ENCODE measurements at places on chromosomes 13 and 19. TPM values are rescaled to one million over a fixed set of nuclear protein-coding genes. Genes with fewer than 3 reads are reported as not detected.

GRCh38 chr13:20332361-20333096 lies 100.4 kb upstream of the GJB6 start:
- DNase-seq, result no peak

Gene TNPO2
- 16.0 TPM for polyA plus RNA-seq

DNA sequence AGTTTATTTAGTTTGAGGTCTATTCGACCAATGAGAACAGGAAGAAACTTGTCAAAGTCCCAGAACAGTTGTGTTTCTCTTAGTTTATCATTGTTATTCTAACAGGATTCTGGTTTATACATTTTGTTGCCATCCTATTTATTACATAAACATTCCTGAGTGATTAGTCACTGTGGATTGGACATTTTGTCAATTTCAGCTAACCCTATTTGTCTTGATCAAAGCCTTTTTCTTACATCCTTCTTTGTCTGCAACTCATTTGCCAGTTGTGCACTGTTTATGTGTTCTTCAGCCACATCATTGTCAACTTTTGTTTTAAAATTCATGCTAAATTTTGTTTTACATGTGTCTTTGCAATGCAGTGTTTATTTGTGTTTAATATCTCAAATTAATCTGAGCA lies 886.0 kb upstream of the SLC10A2 start:
- no peak for DNase-seq

GRCh38 chr19:6459262-6460098 lies at the start of gene SLC25A23:
Gene SLC25A23 (minus strand): TSS chr19:6459792. CDS start chr19:6459628, 164 bp downstream.
- DNase-seq, result peak; percentile 87

DNA sequence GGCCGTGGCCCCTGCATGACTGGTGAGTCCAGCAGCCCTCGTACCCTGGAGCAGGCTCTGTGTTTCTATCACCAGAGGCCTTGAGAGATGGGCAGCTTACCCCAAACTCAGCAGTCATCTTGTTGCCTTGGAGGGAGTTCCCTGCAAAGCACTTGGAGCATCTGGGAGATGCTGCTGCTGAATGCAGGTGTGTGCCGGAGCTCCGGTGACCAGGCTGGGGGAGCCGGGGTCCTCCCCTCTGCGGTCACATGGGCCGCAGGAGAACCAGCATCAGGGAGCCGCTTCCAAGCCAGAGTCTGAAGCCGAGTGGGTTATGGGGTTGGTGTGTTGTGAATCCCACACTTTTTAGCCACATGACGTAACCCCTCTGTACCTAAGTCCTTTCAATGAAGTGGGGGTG lies 82.8 kb downstream of the TEX29 start:
- no peak for DNase-seq

- no peak for DNase-seq
Observed at GRCh38 chr19:1284979-1285736, 515 bp upstream of the EFNA2 start.

- no peak for DNase-seq
Observed at GRCh38 chr19:999379-999719, 870 bp upstream of the GRIN3B start.

DNA sequence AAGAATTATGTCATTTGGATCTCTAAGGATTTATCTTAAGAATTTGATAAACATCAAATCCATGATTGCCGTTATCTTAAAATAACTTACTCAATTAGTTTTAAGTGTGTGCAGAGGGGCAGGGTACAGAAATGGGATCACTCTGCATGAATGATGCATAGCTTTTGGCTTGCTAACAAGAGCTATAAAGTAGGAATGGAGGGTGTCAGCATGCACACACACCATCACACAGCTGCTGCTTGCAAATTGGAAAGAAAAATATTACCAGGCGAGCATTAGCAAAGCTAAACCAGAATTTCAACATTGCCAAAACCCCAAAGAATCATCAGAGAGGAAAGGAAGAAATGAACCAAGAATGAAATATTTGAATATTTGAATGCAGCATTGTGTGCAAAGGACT lies 580.6 kb downstream of the LMO7 start:
- no peak for DNase-seq

GRCh38 chr13:87878706-87879105 lies 207.5 kb downstream of the SLITRK5 start:
- no peak for DNase-seq

Gene DIRAS1
- polyA plus RNA-seq, result 2.0 TPM

Gene LENG9
- 0.59 TPM for polyA plus RNA-seq

DNA sequence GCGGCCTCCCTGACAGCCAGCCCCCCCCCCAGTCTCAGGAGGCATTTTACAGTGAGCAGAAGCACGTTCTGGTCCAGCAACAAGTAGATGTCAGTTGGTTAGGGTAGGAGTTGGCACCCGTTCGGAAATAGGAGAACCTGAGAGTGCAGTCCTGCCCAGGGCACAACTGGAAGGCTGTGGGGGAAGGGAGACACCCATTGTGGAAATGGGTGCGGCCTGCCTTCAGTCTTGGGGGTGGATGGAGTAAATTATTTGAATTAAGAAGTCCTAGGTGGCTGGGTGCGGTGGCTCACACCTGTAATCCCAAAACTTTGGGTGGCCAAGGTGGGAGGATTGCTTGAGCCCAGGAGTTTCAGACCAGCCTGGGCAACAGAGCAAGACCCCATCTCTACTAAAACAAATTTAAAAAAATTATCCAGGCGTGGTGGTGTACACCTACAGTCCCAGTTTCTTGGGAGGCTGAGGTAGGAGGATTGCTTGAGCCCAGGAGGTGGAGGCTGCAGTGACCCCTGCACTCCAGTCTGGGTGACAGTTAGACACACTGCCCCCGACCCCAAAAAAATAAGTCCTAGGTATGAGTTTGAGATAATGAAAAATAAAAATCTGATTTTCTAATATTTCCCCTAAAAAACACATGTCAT lies 1.2 kb downstream of the CIRBP start:
- DNase-seq, result no peak

Gene THSD8
- polyA plus RNA-seq, result 5.1 TPM

Gene ATXN8OS
- polyA plus RNA-seq, result not detected

- DNase-seq, result no peak
Observed at GRCh38 chr19:29517412-29517811, 8.4 kb upstream of the VSTM2B start.

Gene TIMM44
- 40.7 TPM for polyA plus RNA-seq

DNA sequence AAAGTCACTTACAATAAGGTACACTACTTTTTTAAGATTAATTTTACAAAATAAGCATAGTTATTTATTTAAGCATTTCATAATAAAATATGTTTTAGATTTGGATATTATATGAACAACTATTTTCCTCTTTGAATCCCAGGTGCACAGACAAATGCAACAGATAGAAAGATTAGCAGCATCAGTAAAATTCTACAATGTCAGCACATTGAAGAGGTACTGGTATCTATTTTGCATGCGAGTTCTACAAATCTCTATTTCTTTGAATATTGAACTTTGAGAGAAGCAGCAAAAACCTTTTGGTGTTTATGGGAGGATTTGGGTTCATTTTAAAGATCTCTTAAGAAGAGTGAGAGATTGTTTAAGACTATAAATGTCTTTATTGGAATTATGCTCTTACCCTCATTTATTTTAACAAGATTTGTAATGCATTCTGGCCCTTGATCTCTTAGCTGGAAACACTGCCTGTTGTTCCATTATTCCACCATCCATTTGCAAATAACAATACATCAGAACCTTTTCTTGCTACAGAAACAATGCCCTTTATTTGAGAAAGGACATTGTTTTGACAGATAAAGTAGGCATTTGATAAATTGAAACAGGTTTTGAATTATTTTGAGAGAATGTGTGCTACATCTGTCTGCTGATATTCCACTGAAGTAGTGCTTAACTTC lies 558.8 kb upstream of the KLHL1 start:
- DNase-seq, result no peak

DNA sequence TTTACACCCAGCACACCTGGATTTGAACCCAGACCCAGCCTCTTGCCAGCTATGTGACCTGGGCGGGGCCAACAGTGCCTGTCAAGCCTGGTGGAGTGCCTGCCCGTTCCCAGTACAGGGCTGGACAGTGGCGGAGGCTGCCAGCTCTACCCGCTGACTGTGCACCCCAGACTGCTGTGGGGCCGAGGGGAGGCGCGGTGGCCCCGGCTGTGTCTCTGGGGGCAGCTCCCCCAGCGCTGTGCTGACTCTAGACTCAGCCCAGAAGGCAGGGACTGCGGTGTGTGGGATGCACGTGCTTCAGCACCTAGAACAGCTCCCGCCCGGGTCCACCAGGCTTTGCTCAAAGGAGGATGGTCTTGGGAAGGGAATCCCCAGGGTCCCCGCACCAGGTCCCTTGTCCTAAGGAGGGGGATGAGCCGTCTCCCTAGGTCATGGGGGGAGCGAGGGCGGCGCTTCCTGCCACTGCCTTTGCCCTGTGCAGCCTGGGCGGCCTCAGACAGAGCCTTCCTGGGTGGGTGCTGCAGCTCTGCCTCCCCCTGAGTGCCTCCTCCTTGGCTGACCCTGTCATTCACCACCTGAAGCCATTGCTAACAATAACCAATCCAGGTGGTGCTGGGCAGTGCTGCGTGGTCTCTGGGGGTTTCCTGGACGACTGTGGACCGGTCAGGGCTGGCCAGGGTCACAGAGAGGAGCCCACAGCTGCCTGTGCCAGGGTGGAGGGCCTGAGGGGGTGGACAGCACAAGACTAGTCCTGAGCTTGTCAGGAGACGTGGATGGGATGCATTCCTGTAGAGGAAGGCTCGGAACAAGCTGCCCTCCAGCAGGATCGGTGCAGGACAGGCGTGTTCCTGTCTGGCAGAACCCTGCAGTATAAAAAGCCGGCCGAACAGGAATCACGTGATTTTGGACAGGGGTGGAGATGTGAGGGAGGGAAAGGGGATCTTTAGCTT lies 18.6 kb downstream of the TMEM255B start:
- DNase-seq, result peak; percentile 60

DNA sequence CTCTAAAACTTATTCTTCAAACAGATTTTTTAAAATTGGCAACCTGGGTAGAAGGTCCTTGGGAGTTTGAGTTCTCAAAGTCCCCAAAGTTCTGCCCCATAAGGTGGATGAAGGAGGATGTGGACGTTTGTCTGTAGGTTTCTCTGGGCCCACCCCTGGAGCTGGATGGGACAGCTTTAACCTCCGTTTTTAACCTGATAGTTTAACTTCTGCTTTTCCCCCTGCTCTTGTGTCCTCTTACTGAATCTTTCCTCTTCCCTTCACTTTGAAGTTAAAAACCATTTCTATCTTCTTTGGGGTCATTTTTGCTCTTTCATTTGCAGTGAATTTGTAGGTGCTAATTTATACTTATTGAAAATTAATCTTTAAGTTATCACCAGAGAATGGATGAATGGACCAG lies 79.1 kb downstream of the ESD start:
- no peak for DNase-seq

Gene SYCN
- polyA plus RNA-seq, result not detected

Gene TNFSF13B
- polyA plus RNA-seq, result 0.97 TPM

Gene TMEM59L
- polyA plus RNA-seq, result 9.1 TPM

GRCh38 chr13:94595001-94595949 lies 677 bp downstream of the TGDS start:
- DNase-seq, result peak; percentile 34

GRCh38 chr13:24097667-24098066 lies 62.9 kb upstream of the SPATA13 start:
- no peak for DNase-seq

Gene ZNF112
- polyA plus RNA-seq, result 2.6 TPM

Gene CYP2A6
- polyA plus RNA-seq, result 1.7 TPM

DNA sequence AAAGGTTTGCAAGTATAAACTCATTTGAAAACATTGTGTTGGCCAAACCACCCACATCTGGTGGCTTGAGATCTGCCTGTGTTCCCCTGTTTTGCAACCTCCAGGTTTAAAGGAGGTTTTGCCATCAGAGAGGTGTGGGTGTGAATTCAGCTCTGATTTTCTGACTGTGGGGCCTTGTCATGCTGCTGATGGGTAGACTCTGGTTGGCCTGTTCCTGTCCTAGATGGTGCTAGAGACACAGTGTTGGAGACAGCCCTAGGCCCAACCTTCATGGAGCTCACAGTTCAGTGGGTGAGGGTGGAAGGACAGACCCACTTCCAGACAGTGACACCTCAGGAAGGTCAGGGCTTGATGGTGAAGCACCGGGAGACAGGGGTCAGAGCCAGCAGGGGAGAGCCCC lies 7.5 kb downstream of the RAB4B start:
- DNase-seq, result no peak

DNA sequence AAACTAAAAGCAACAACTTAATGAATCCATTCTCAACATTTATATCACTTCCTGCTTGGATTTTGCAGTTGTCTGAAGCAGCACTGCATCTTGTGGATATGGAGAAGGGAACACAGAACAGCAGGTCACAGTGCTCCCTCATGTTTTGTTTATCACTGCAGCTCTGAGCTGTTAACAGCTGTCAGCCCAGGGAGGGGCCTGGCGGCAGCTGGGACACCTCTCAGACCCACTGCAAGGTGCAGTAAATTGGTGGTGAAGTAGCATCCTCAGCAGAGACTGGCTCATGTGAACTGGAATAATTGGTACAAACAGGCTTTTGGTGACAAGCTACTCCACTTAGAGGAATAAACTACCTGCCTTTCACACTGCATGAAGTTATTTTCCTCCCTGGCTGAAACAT lies 170.4 kb downstream of the LIG4 start:
- no peak for DNase-seq

- peak; percentile 48 for DNase-seq
Observed at GRCh38 chr19:39845584-39845932, 621 bp downstream of the FBL start.

GRCh38 chr13:66069570-66069969 lies 1160.6 kb downstream of the PCDH9 start:
- DNase-seq, result no peak

Gene PRODH2
- polyA plus RNA-seq, result 7.1 TPM

DNA sequence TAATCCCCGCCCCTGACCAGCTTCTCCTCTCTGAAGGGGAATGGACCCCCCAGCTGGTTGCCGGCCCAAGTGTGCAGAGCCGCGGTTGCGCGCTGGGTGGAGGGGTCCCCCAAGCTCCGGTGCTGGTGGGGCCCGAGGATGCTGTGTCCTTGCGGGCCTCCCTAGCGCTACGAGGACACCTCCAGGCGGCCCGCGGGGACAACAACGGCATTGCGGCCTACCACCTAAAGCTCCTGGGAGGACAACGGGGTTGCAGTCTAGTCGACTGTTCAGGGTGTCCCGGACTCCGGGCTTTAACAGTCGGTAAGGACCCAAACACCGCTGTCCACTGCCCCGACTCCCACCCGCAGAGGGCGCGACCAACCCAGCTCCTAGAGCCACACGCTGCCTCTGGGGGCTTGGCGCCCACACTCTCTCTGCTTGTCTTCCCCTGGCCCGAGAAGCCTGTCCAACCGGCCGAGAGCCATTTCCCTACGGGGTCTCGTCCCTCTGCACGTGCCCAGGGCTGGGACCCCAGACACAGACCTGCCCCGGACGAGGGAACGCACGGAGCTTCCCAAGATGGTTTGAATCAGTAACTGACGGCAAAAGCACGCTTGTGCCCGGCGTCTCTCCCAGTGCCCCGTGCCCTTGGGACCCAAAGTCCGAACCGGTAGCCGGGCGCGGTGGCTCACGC lies 927 bp upstream of the SDHAF1 start:
- DNase-seq, result no peak

Gene FDX2
- 45.1 TPM for polyA plus RNA-seq

DNA sequence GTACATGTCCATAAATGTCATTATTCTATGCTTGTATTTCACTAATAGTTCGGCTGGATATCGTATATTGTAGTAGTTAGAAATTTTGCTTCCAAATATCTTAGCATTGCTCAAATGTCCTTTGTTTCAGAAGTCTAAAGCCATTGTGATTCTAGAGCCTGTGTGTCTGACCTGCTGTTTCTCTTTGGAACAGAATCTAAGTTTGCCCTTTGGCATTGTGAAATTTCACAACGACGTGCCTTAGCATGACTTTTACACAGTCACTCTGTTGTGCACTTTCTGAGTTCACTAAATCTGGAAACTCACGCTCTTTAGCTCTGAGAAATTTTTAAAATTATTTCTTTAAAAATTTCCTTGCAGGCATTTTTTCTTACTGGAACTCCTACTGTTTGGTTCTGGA lies 152.2 kb downstream of the TBC1D4 start:
- DNase-seq, result no peak
